RCC 7860 (cell line): ENCODE measurements at places on chromosomes 4 and X.
A peak's percentile ranks its signal among the peaks of the same experiment; 100 is the strongest.

GRCh38 chr4:37763831-37764230, 62.7 kb upstream of the PGM2 start:
- no peak for DNase-seq

GRCh38 chrX:97628326-97628725, 744.6 kb downstream of the RPA4 start:
- no peak for DNase-seq

- no peak for DNase-seq
Measured at GRCh38 chr4:145823743-145824142, 114.9 kb downstream of the ZNF827 start.

GRCh38 chr4:171746418-171746817, 66.8 kb upstream of the GALNTL6 start:
- no peak for DNase-seq

- DNase-seq: no peak
Measured at GRCh38 chr4:184382189-184382846, 92.0 kb downstream of the IRF2 start.

DNA sequence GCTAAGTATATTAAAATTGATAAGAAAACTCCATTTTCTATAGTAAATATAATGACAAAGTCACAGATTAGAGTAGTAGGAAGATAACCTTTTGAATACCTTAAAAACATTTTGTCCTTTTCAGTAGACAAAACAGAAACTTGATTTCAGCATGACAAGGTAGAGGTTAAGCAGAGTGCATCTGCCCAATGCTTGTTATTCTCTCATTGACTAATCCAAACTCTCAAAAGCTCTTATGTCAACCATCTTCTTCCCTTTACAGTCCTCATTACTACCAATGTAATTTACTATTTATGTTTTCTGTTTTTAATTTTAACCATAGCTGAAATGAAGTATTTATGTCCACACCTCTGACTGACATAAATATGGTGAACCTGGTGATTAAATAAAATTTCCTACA, 11.1 kb downstream of the NIPAL1 start:
- DNase-seq: no peak

GRCh38 chr4:86261636-86262035, 98.2 kb downstream of the MAPK10 start:
- no peak for DNase-seq

GRCh38 chr4:57148177-57148576, 38.0 kb upstream of the IGFBP7 start:
- no peak for DNase-seq

DNA sequence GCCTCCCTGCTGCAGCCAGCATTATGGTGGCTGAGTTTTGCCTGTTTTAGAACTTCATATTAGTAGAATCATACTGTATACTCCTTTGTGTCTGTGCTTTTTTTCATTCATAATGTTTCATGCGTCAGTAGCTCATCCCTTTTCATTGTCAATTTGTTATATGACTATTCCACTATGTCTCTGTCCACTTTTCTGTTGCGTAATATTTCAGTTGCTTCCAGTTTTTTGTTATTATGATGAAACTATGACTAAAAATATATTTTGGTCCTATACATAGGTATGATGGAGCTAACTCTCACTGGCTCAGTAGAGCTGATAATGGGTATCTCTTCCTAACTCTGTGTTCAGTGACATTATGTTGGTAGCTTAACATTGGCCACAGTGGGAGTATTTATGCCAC, 48.3 kb downstream of the DMP1 start:
- DNase-seq: no peak

GRCh38 chr4:181582595-181582994, 660.6 kb upstream of the TENM3 start:
- DNase-seq: no peak

DNA sequence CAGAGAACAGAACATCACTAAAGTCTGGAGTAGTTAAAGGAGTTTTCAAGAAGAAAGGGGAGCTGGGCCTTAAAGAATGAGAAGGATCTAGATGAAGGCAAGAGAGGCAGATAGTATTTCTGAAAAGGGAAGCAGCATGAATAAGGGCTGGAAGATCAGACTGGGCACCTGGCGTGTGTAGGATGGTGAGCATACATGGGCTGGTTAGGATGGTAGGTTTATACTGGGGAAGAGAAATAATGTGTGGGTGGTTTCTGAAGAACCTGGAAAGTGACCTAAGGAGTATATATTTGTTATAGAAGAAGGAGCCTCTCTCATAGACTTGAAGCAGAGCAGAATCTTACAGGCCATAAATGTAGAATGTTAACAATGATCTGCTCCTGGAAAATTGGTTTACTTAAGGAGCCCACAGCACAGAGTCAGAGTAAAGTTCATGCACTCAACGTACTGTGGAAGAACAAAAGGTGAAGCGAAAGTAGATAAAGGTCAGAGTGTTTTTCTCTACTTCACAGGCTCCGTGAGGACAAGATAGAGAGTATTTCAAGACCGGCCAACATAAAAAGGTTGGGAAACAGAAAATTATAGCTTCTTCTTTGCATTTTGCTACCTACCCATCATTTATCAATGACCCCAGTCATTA, 35.8 kb downstream of the MBNL3 start:
- no peak for DNase-seq

GRCh38 chr4:177519481-177520260, 77.4 kb upstream of the AGA start:
- DNase-seq: no peak

- no peak for DNase-seq
Measured at GRCh38 chr4:85367815-85368214, 107.1 kb upstream of the ARHGAP24 start.

DNA sequence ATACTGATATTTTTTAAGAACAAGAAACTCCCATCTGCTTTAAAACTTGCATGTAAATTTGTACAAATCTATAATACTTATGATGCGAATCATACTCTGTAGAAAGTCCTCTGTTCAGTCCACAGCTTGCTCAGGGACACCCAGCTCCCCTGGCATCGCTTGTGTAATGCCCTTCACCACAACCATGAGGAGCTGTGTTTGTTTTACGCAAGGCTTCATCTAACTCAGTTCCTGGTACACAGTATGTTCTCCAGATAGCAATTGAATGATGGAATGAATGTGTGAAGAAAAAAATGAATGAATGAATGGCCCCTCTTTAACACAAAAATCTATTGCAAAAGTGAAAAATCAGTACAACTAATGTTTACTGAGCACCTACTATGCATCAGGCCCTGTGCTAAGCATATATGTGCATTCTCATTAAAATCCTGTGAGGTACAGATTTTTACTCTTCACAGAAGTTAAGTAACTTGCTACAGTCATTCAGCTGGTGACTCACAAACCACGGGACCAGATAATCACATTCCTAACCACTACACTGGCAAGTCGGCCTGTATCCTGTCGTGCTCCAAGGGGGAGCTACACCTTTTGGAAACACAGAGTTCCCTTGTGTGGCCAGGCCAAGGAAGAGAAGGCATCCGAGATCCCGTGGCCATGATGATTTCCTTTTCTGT, 58.7 kb upstream of the KDR start:
- peak; percentile 87 for DNase-seq

GRCh38 chr4:118762730-118763477, 73.0 kb downstream of the SEC24D start:
- DNase-seq: no peak

GRCh38 chrX:53476371-53476770, 42.2 kb upstream of the HSD17B10 start:
- no peak for DNase-seq

DNA sequence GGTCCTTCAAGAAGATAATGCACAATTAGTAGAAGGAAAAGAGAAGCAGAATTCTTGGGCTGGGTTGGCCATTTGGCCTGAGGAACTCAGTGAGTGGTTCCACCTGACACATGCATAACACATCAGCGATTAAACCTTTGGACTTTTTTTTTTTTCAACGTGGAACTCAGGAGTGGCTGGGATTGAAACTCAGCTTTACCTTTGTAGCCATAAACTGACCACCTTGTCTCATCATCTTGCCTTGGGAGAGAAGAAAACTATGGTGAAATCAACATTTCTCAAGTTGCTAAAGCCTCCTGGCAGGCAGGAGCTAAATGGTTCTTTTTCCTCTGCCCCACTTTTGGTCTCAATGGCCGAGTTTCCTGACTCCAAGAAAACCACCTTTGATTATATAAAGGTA, 16.3 kb downstream of the PTTG2 start:
- no peak for DNase-seq

DNA sequence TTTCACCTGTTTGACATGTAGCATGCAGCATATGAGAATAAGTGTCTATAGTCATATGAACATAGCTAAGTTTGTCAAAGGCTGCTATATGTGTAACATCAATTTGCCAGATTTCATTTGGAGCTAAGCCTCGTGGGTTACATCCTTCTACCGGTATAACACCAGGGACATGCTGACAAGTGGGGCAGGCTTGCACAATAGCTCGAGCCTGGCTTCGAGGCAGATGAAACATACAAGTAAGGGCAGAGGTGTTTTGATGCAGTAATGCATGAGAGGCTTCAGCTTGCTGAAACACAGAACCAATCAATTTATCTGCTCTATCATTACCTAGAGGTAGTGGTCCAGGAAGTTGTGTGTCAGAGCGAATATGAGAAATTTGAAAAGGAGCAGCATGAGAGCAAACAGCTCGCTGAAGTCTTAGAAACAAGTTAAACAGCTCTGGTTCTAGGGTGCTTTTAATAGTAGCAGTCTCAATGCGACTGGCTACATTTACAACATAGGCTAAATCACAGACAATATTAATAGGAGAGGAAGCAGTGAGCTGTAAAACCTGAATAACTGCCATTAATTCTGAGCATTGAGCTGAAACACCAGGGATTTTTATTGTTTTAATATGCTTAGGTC, 14.9 kb upstream of the UGDH start:
- no peak for DNase-seq

DNA sequence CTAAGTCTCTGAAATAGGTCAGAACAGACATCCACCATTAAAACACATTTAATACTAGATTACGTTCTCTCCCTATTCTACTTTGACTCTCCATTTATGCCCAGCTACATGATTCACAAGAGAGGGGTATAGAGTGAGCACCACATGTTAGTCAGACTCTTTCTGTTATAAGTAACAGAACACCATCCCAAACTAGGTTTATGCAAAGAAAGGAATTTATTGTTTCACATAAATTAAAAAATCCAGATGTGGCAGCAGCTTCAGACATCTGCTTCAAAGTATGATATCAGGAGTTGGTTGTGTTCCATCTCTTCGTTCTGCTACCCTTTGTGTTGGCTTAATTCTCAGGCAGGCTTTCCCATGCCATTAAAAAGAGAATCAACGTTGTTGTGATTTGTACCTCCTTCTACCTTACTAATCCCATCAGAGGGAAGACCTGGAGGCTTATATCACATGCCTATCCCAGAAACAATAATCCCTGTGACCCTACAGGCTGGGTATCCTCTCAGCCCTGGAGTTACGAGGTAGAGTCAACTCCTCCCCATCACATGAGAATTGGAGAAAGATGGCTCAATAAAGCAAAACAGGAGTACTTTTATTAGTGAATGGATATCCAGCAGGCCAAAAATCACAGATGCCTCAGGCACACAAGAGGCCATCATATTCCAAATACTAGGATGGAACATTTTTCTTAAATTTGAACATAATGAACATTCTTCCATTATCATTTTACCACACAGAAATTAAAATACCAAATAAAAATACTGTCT, 163.2 kb downstream of the SLC7A11 start:
- no peak for DNase-seq

DNA sequence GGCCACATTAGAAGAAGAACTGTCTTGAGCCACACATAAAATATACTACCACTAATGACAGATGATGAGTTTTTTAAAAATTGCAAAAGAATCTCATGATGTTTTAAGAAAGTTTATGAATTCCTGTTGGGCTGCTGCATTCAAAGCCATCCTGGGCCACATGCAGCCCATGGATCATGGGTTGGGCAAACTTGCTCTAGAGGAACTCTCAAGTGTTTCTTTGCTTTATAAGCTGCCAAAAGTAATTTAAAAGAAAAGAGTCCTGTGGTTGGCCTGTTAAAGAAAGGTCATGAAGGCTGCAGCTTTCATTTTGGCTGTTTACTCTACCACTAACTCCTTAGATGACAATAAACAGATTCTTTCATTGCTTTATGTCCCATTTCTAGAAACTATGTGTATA, 218.2 kb downstream of the SCFD2 start:
- DNase-seq: no peak

DNA sequence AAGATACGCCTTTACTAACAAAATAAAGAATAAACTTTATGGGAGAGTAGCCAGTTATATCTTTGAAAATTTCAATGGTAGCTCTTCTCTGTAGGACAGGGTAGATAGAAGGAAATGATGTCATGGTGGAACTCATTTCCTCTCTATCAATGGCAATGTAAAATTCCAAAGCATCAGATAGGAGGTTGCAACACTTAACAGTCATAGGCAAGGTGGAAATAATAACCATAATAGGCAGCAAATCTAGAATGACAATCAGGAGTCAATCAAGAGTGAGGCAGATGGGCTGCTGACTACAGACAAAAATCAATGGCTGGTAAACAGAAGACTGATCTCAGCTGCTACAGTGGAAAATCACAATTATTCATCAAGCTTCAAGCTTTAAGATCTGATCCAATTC, 53.9 kb upstream of the TET2 start:
- DNase-seq: no peak

GRCh38 chr4:145625677-145626622, 6.8 kb downstream of the MMAA start:
- no peak for DNase-seq

DNA sequence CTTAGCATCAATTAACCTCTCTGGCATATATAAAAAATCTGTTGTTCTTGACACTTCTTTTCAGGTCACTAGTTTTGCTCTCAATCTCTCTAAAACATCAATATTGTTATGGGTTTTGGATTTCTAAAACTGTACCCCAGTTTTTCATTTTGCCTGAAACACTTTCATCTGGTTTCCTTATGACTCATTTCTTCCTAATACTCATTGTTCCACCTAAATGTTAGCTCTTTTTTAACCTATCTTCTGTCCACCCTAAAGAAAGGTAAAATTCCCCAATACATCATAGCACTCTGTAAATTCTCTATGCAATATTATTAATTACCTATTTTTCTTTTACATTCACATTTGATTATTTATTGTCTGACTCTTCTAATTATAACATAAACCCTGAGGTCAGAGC, 575.5 kb upstream of the NDST4 start:
- DNase-seq: no peak

DNA sequence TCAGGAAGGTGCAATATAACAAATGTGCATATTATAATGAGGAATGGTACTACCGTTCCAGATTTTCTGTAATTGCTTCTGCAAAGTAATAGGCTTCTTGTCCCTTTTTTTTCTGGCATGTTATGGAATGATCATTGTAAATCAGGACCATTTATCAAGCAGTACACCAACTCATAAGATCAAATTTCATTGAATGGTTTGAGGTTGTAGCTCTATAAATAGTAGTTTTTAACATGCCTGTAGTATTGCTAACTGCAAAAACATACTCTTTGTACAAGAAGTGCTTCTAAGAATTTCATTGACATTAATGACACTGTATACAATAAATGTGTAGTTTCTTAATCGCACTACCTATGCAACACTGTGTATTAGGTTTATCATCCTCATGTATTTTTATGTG, 12.6 kb downstream of the IBSP start:
- DNase-seq: no peak

GRCh38 chrX:73877687-73878086, 314.7 kb downstream of the CHIC1 start:
- peak; percentile 58 for DNase-seq
